ENCODE measurements at places on chromosomes 2 and 18. TPM values are rescaled to one million over a fixed set of nuclear protein-coding genes. Genes with fewer than 3 reads are reported as not detected.

LHCGR gene
- total RNA-seq = not detected

LYPD6 gene
- total RNA-seq = 4.4 TPM

MC2R gene
- not detected for total RNA-seq

RAPGEF4 gene
- 1.00 TPM for total RNA-seq

HNRNPLL gene
- 52.2 TPM for total RNA-seq

HRH4 gene
- total RNA-seq = 0.12 TPM

GPR17 gene
- total RNA-seq = not detected

RBM44 gene
- total RNA-seq = 0.25 TPM

ACOXL gene
- not detected for total RNA-seq

KCNIP3 gene
- 4.9 TPM for total RNA-seq

MOGAT1 gene
- total RNA-seq = not detected

HK2 gene
- 55.9 TPM for total RNA-seq

SPP2 gene
- not detected for total RNA-seq

TCF23 gene
- total RNA-seq = not detected

RAB27B gene
- 22.2 TPM for total RNA-seq

ADD2 gene
- total RNA-seq = 0.37 TPM

CTAGE1 gene
- not detected for total RNA-seq

ASB18 gene
- not detected for total RNA-seq

ACSL3 gene
- total RNA-seq = 215 TPM

RAB6C gene
- under 0.01 TPM for total RNA-seq

ONECUT2 gene
- under 0.01 TPM for total RNA-seq

MSH6 gene
- total RNA-seq = 60.5 TPM

SOCS6 gene
- total RNA-seq = 51.1 TPM

NT5DC4 gene
- total RNA-seq = 0.11 TPM

TMEM37 gene
- not detected for total RNA-seq
